ENCODE measurements at places on chromosomes 6 and 20.
A peak's percentile ranks its signal among the peaks of the same experiment; 100 is the strongest.

DNA sequence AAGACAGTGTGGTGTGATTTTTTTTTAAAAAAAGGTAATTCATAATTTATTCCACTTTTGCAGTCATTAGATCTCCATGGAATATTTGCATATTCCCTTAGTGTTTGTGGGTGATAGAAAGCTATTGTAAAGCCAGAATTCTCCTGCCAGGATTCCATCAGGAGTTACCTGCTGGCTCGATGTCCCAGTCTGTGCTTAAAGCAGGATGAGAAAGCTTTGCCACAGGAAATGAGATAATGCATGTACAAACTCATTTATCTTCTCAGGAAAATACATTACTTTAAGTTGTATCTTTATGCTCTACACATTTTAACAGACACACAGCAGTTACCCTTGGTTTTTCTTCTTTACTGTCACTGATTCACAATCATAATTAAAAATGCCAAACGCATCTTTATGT lies 553.0 kb downstream of the CD109 start:
- no peak for DNase-seq

DNA sequence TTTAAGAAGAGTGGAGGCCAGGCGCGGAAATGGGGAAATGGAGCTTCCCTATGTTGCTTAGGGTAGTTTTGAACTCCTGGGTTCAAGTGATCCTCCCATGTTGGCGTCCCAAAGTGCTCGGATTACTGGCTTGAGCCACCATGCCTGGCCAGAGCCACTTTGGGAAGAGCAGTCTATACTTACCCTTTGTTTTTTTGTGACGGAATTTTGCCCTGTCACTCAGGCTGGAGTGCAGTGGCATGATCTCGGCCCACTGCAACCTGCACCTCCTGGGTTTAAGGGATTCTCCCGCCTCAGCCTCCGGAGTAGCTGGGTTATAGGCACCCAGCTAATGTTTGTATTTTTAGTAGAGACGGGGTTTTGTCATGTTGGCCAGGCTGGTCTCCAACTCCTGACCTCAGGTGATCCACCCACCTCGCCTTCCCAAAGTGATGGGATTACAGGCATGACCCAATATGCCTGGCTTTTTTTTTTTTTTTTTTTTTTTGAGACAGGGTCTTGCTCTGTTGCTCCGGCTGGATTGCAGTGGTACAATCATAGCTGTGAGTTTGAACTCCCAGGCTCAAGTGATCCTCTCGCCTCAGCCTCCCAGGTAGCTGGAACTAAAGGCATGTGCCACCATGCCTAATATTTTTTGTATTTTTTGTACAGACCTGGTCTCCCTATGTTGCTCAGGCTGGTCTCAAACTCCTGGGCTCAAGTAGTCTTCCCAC lies 18.0 kb downstream of the PPP1R10 start:
- DNase-seq: no peak

DNA sequence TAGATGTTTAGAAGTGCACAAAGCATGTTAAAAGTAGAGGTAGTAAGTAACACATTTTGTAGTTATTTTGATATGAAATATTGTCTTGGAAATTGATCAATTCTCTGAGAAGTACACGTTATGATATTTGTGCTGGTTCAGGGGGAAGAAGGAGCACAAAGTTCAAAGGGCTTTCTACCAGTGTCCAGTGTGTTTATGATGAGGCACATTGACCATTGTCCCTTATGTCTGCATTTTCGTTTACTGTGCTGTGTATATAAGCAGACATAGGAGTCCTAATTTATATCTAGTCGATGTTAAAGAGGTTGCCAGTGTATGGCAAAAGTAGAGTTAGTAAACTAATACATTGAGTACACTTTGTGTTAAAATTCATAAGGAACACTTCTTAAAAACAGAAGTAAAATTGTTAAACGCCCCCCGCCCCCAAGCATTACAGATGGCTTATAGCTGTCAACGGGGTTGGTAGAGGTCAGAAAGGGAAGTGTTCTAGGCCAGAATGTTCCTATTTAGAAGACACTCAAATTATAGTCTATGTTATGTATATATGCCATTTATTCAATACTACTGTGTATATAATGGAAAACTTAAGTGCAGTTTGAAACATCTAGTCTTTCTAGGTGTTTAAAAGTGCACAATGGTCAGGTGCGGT lies 13.3 kb upstream of the HMGN4 start:
- DNase-seq: no peak

GRCh38 chr6:168128006-168128630 lies 49.1 kb upstream of the FRMD1 start:
- DNase-seq: no peak

GRCh38 chr6:27477318-27478013 lies 4.6 kb upstream of the ZNF184 start:
- DNase-seq: no peak

DNA sequence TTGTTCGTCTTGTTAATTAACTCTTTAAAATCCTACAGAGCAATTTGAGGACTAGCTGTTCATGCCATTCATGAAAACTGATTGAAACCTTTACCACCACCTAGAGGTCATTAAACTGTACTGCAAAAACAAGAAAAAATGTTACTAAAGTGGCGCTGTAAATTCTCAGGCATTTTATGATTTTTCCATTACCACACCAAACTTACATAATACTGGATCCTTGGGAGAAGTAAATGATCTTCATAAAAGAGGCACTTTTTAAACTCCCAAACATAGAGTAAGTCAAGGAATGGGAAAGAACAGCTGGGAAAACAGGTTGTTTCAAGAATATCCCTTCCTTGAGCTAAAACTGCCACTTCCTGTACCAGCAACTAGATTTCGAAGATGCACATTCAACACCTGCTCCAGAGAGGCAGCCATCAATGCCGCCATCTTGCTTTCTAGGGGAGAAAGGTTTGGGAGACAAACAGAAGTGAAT lies 54.3 kb downstream of the MYLIP start:
- DNase-seq: peak; percentile 35

DNA sequence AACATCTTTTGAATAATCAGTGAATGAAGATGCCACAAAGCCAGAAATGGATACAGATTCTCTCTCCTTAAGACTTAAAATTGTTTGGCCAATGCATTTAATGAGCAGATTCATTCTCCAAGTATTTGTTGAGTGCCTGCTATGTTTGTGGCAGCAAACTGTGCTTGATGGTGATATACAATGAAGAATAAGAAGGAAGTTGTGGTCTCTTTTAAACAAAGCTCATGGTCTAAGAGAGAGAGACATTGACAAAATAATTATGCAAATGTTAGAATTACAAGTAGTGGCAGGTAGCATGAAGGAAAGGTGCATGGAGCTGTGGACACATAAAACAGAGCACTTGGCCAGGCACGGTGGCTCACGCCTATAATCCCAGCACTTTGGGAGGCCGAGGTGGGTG lies 28.3 kb downstream of the NFATC2 start:
- DNase-seq: no peak
